ENCODE measurements at places on chromosomes 1 and 21.

DNA sequence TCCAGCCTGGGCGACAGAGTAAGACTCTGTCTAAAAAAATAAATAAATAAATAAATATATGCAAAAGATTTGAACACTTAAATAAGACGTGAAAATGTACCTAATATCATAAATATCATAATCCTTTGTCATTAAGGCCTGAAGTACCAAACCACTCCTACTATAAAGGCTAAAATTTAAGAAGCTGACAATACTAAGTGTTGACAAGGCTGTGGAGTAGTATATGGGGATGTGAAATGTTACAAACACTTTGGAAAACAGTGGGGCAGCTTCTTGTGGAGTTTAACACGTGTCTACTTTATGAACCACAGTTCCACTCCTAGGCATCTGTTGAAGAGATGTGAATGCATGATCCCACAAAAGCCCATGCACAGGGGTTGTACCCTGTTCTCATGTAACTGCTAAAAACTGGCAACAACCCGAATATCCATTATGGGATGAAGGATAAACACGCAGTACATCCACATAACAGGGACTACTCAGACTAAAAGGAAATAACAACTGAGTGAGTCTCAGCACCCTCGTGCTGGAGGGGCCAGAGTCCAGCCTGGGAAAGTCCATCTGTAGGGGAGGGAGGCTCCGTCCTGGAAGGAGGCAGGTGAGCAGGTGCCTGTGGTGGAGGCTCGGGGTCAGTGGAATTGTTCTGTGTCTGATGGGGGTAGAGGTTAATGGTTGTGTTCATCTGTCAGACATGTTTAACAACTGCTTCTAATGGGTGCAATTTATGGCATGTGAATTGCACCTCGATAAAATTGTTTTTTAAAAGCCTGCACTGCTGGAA is 6.7 kb upstream of the SLC19A1 start:
- DNase-seq = no peak

DNA sequence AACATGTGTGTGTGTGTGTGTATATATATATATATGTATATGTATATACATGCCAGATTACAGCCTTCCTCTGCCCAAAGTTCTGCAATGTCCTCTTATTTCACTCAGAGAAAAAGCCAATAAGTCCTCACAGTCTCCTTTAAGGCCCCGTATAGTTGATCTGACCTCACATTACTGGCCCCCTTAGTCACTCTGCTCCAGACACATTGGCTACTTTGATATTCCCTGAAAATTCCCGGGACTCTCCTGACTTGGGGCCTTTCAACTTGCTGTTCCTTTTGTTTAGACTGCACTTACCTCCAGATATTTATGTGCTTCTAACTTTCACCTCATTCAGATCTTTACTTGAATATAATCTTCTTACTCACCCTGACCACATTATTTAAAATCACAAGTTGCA is 4.2 kb upstream of the BSDC1 start:
- no peak for DNase-seq

- DNase-seq = no peak
Measured at GRCh38 chr21:42373196-42373907, 7.0 kb upstream of the TFF1 start.

GRCh38 chr1:37905727-37906126 is 41.1 kb downstream of the INPP5B start:
- DNase-seq = no peak

DNA sequence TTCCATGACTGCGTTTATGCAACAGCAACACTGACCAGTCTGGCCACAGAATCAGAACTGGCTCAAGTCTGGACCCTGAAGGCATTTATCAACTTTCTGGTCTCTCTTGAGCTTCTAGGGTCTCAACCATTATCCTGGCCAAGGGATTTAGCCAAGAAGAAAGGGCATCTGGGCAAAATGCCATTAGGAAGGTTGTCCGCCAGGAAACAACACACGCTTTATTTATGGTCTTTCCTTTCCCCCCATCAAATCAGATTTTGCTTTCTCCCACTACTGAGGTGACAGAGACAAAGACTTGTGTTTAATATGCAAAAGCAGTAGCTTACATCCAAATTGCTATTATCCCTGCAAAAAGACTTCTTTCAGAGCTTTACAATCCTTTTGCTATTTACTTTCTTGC is 81.6 kb upstream of the PPP2R5A start:
- DNase-seq = no peak

DNA sequence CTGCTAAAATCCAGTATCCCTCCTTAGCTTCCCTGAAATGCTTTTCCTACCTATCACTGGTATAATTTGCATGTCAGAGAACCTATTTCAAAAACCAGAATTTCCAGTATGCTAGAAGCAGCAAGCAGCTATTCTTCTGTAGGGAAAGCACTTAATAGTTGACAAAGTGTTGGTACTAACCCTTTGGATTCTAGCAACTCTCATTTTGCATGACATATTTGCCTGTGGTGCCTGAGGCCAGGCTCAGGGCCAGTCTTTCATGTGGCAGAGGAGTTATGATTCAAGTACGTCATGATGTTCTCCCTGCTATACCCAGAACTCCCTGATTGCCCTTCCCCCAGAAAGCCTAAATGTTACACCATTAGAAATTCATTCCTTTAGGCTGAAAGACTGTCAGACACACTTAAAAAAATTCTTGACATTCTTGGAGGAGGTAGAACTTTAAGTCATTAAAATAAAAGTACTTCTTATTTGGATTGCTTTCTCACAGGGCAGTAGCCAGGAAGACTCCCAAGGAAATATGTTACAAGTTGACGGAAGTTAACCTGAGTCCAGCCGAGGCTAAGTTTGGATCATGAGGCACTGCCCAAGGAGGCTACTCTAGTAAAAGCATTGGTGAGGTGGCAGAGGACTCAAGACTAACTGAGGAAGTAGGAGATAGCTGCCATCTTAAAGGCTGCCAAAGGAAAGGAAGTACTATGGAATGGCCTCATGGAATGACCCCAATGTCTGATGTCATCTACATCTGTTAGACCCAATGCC is 298.4 kb upstream of the SPAG17 start:
- no peak for DNase-seq

DNA sequence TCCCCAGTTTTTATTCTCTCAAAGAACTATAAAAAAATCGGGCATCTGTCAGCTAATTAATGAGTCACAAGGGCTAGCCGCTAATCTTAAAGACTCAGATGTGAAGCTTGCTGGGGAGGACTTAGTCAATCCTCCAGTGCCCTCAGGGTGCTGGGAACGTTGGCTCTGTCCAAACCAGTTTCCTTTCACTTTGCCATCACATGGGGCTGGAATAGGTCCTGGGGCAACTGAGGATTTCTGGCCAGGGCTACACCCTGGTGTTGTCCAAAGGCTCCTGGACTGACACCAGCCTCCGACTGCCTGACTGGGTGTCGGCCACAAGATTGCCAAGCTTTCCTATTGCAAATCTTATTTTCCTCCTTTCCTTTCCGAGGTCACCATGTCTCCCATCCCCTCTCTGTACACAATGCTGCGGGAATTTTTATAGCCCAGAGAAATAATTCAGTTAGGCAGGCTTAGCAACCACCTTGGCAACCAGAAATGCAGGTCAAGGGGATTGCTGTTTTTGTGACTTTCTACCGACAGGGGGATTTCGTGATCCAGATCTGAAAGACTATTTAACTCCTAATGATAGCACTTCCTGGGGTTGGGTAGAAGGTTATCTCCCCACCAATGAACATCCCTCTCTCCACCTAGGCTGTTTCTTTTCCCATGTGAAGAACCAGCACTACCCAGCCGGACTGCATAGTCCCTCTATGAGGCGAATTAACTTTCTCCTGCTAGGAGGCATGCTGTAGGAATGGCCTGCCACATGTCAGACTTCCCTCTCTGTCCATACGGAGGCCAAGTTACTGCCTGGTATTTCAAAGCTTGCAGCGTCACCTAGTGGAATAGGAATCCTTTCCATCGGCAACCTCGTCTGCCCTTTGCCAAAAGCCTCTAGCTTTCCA is 29.9 kb upstream of the CTBS start:
- peak; percentile 79 for DNase-seq

DNA sequence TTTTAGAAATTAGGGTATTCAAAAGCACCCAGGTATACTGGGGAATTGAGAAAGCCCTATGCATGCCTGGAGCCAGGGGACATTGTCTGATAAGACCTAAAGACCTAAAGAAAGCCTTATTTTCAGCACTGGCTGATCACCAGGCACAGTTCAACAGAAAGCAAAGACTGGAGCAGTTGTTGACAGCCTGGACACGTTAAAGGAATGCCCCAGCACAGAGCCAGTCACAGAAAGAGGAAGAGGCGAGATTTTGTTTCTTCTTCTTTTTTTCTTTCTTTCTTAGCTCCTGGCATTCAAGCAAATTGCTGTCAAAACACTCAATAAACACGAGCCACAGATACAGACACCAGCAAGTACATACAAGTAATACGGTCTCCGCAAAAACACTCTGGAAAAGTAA is 40.4 kb downstream of the RNF187 start:
- DNase-seq = no peak

GRCh38 chr1:21332554-21333311 is 42.5 kb upstream of the ECE1 start:
- no peak for DNase-seq

GRCh38 chr1:153629971-153630370 is 1.7 kb downstream of the S100A1 start:
- DNase-seq = no peak

DNA sequence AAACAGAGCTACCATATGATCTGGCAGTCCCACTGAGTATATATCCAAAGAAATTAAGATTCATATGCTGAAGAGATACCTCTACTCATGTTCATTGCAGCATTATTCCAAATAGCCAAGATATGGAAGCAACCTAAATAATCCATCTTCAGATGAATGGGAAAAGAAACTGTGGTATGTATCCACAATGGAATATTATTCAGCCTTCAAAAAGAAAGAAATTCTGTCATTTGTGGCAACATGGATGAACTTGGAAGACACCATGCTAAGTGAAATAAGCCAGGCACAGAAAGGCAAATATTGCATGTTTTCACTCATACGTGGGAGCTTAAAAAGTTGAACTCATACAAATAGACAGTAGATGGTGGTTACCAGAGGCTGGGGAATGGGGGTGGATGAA is 47.8 kb downstream of the UBE4B start:
- DNase-seq = no peak

- no peak for DNase-seq
Measured at GRCh38 chr21:42107177-42107880, 36.2 kb downstream of the UMODL1 start.

GRCh38 chr1:97158691-97159096 is 437.1 kb downstream of the PTBP2 start:
- DNase-seq = no peak

DNA sequence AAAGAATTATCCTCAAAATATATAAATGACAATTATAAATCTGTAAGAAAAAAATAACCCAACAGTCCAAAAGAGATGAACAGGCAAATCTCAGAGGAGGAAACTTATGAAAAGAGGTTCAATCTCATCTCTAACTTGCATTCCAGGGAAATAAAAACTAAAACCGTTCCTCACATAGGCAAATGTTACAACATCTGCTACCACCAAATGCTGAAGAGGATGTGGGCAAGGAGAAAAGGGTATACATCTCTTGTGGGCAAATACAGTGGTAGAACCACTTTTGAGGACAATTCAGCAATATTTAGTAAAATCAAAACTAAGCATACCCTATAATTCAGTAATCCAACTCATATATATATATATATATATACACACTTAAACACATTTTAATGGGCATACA is 33.7 kb upstream of the SGIP1 start:
- DNase-seq = no peak

- no peak for DNase-seq
Measured at GRCh38 chr1:108779455-108779854, 33.0 kb downstream of the STXBP3 start.

- no peak for DNase-seq
Measured at GRCh38 chr1:26719205-26719604, 23.4 kb downstream of the ARID1A start.

- DNase-seq = no peak
Measured at GRCh38 chr1:51744506-51745303, 127.8 kb downstream of the OSBPL9 start.

Data from AG20443 (cell line).